ENCODE measurements at places on chromosomes 3 and 15.
A peak's percentile ranks its signal among the peaks of the same experiment; 100 is the strongest.

DNA sequence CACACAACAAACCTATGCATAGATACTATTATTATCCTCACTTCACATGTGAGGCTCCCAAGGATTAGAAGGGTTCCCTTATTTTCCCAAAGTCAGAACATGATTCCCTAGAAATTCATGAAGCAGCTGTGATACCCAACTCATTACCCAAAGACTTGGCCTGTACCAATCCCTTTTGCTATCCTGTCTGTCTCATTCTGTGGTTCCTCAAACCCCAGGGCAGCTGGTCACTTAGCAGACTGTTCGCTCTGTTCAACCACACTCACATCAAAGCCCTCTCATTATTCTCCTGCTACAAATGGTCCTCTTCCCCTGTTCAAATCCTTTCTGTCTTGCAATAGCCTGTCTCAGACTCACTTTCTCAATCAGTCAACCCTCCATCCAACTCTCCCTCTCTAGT lies 154.3 kb upstream of the TRIM42 start:
- no peak for DNase-seq

GRCh38 chr3:184874709-184875644 lies 63.0 kb downstream of the VPS8 start:
- DNase-seq: peak; percentile 33

DNA sequence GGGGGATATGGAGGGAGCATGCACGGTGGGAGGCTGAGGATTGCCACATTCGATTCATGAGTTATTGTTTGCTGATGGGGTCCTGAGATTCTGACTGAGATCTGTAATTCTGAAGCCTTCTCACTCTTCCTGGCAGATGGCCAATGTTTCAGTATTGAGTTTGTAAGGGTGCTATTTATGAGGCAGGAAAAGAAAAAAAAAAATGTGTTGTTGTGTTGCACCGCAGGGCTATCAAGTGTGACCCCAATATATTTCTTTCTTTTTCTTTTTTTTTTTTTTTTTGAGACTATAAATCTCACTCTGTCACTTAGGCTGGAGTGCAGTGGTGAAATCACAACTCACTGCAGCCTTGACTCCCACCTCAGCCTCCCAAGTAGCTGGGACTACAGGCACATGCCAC lies 3.2 kb upstream of the SENP2 start:
- DNase-seq: no peak

DNA sequence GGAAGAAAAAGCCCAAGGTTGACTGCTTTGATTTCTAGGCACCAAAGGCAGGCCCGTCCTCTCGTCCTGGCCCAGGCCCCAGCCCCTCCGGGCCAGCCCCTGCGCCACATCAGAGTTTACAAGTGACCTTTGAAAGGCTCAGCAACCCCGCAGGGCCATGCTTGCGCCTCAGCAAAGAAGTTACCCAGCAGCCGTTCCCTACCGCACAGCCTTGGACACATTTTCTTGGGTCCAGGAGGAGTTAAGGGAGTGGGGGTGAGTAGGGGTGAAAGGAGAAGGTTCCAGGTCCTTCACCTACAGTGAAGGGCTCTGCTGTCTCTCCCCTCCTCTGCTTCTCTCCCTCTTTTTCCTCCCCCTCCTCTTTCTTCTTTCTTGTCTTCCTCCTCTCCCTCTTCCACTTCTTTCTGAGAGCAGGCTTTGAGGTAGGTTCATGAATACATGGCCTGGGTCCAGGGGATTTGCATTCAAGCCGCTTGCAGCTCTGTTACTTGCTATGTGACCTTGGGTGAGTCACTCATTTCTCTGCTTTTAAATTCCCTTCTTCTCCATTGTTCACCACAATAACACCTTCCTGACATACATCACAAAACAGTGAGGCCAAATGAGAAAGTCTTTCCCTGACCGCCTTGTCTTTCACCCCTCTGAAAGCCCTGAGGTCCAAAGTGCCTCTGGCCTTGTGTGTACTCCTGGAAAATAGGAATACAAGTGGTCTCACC lies 223.3 kb upstream of the TPRG1 start:
- peak; percentile 20 for DNase-seq

DNA sequence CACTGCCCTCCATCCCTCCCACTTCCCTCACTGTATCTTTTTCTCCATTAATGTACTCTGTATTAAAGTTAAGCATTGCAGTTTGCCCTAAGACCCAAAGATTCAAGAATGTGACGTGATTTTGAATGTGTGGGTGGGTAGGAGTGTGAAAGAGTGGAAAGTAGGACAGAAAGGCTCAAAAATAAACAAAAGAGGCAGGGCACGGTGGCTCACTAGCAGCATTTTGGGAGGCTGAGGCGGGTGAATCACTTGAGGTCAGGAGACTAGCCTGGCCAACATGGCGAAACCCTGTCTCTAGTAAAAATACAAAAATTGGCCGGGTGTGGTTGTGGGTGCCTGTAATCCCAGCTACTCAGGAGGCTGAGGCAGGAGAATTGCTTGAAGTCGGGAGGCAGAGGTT lies 18.4 kb downstream of the TFRC start:
- no peak for DNase-seq

GRCh38 chr3:148101061-148101460 lies 596.6 kb upstream of the AGTR1 start:
- DNase-seq: no peak
